Keratinocyte (primary cell): ENCODE measurements at places on chromosomes 1 and 21.

DNA sequence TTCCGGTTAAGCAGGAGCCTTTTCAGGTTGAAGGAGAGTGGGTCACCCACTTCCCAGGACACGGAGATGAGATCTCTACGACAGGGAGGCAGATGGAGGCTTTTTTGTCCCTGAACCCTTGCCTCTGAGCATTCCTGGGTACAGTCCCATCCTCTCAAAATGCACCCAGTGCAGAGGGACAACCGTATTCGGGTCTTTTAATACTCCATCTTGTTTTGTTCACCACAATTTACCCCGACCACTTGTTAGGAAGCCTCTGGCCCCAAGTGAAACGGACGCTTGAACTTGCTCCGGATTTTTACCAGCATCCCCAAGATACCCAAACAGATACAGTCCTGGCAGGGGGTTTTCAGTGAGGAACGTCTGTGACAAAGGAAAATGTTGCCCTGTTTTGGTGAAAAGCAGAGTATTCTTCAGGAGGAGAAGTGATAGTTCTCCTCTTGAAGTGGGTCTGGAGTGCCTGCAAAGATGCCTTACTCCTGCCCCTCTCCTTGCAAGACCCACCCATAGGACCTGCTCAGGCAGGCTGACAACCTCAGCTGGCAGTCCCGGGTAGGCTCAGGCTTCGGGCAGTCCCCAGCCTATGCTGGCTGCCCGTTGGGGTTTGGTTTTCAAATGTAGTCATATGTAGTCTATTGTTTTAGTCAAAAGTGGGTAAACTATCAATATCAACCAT is 669 bp upstream of the ARL8A start:
- DNase-seq = no peak

- peak; percentile 94 for DNase-seq
These were observed 25.9 kb downstream of the KCNC4 start for GRCh38 chr1:110235834-110236682.

- no peak for DNase-seq
These were observed 3.7 kb upstream of the TEKT2 start for GRCh38 chr1:36080236-36080635.

- no peak for DNase-seq
These were observed 25.6 kb downstream of the SLX9 start for GRCh38 chr21:44965251-44966022.

GRCh38 chr1:24952413-24952841 is 22.4 kb upstream of the RUNX3 start:
- peak; percentile 40 for DNase-seq

DNA sequence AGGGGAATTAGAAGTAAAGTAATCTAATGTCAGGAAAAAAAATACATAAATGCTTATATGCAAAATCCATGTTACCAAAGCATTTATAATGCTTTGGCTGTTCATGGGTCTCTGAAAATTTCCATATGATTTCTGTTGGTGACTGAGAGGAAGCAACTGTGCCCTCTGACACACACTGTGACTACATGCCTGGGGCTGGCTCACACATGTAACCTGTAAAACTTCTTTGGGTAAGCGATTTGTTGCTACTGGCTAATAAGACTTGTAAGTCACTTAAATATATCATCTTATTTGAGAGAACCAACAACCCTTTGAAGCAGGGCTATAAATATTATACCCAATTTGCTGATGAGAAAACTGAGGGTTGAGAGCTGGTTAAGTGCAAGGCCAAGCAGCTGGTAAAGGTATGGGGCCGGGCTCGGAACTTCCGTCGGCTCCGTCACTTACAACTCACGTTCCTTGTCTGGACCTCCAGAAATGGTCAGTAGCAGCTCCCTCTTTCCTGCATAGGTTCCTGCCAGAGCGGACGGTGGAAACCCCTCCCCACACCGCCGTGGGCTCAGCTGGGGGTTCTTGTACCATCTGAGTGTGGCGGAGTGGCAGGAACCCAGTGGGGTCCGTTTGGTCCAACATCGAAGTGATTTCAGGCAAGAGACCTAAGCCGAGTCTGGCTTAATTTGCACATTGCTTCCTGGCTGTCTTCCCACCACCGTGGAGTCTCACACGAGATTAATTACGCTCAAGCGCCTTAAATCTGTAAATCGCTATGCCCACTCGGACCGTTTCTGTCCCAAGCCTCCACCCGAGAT is 714 bp downstream of the DFFA start:
- DNase-seq = no peak

- DNase-seq = no peak
These were observed 48.8 kb downstream of the EDN2 start for GRCh38 chr1:41435570-41436178.

- no peak for DNase-seq
These were observed 223.0 kb downstream of the LTN1 start for GRCh38 chr21:28769683-28770082.

DNA sequence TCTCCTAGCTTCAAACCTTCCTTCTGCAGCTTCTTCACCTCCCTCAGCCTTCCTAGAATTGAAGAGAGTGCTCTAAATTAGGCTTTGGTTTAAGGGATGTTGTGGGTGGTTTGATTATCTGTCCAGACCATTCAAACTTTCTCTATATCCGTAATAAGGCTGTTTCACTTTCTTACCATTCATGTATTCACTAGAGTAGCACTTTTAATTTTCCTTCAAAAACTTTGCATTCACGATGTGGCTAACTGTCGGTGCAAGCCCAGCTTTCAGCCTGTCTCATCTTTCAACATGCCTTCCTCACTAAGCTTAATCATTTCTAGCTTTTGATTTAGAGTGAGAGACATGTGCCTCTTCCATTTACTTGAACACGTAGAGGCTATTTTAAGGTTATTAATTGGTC is 26.2 kb upstream of the DESI2 start:
- no peak for DNase-seq

- peak; percentile 78 for DNase-seq
These were observed 437.6 kb downstream of the PRDM2 start for GRCh38 chr1:14137411-14138134.

DNA sequence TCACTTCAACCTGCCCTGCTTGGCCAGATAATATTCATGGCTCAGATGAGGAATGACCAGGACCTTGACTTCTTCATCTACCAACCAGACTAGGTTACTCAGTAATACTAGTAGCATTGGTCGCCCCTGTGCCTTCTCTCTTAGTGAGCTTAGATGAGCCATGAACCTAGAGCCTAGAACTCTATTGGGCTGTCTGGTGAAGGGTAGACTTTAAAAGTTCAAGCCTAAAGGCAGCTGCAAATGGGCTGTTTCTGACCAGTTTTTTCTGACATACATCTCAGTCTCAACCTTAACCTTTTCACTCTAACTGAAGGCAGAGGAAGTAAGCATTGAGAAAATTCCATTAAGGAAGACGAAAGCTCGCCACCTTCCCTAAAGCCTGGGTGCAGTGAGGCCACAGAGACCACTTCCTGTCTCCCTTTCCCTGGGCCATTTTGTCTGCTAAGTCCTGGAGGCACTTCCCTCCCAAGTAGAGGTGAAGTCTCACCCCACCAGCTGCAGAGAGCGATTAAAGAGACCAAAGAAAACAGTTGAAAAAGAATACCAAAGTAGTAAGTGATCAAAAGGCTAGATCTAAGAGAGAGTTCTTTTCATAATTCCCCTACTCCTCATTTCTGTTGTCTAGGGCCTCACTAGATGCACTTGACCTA is 53.3 kb downstream of the MTR start:
- no peak for DNase-seq

DNA sequence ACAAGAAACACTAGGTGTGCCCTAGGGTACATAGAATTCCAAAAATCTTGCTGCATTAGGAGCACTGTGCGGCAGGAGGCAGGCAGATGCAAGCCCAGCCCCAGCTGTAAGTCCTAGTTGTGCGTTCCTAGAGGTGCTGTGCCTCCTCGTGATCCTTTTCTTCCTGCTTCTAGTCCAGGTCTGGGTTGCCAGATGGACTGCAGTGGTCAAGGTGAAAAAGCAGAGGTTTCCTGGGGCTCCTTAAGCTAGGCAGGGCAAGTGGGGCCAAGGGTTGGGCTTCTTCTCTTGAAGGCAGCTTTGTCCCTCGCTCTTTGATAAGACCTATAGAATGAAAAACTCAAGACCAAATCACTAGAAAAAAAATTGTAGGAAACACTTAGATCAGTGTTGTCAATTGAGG is 21.6 kb upstream of the SLC45A3 start:
- DNase-seq = no peak

DNA sequence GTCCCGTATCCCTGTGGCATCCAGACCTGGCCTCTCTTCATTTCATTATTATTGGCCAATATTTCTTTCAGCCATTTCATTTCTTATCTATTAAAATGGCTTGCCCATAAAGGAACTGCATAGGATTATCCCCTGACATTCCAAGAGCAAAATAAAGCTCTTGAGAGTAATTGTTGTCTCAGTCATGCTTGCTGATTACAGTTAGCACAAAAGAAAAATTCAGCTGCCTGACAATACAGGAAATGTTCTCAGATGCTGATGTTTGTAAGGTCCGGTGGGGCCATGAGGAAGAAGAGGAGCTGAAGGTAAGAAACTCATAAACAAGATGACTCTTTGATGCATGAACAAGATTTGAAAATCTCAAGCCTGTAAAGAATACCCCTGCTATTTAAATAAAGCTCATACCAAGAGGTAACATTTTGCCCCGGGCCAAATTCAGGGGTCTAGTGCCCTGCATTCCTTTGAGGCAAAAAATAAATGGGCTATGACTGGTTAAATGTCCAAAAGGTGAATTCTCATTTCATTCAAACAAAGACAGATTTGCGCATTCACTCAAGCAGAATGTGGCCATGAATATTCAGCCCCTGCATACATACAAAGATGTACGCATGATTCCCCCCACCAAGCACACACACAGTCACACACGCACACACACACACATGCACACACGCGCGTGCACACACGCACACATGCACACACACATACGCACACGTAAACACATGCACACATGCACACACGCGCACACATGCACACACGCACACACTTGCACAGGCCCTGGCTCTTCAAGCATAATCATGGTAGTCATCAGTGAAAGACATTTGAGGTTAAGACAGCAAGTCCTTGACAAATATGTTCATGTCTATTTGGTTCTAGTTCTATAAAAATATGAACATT is 44.8 kb downstream of the KCNJ15 start:
- no peak for DNase-seq

GRCh38 chr21:35232545-35233176 is 183.6 kb upstream of the RUNX1 start:
- no peak for DNase-seq

DNA sequence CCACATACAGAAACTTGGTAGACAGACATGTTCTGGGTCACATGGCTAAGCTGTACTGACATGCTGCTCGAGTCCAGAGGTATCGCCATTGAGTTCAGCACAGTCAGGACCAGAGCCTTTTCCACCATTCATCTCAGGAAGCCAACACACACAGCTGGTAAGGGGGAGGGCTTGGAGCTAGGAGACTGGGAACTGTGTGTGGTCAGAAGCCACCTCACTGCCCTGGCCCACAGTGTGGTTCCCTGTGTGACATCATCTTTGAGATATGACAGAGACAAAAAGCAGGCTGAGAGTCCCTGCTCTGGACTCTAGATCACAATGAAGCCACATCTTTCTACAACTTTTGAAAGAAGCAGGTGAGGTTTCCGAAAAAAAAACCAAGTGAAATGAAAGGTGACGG is 107.2 kb downstream of the SIM2 start:
- no peak for DNase-seq

DNA sequence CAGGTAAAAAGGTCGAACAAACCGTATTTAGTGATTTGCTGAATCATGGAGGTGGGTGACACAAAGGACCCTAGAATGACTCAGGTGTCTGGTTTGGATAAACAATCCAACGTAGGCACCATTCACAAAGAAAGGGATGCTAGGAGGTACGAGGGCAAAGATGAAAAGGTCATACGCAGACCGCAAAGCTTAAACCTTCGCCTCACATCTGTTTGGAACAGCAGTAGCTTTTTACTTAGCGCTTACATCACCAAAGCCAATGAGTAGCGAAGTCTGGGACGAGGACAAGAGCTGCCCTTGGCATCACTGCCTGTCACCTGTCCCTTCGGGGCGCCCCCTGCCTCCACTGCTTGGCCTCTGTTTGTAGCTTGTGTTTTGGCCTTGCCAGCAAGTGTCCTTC is 350.2 kb downstream of the SMYD3 start:
- DNase-seq = no peak

DNA sequence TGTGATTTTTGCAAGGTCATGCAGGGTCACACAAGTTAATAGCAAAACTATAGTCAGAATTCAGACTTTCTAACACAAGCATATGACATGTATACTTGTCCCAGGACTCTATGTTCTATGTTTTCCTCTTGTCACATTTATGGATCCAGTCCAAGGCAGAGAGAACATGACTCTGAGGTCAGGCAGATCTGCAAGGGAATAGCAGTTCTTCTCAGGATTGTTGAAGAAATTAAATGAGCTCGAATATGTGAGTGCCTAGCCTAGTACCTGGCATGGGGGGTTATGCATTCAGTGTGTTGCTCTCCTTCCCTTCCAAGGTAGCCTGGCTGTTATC is 9.5 kb upstream of the RPTN start:
- no peak for DNase-seq

DNA sequence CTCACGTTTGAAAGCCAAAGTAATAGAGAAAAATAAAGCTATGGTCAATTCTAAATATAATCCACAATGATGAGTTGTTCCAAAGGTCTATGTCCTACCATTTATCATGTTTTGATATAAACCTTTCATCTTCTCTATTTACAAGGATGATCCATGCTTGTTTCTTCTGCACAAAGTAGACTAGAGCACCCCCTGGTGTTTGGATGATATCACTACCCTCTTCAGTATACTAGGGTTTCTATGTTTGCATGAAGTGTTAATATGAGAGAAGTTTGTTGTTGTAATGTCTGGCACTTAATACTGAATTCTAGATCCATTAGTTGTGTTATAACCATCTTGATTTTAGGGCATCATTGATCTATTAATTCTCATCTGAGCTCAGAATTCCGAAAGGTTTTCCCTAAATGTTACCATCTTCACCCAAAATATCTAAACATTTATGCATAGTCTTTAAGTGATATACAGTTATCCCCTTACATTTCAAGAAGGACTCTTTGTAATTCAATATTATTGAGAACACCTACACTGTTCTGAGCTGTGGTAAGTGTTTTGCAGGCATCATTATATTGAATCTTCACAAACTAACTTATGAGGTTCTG is 21.1 kb downstream of the CLDN8 start:
- peak; percentile 42 for DNase-seq

DNA sequence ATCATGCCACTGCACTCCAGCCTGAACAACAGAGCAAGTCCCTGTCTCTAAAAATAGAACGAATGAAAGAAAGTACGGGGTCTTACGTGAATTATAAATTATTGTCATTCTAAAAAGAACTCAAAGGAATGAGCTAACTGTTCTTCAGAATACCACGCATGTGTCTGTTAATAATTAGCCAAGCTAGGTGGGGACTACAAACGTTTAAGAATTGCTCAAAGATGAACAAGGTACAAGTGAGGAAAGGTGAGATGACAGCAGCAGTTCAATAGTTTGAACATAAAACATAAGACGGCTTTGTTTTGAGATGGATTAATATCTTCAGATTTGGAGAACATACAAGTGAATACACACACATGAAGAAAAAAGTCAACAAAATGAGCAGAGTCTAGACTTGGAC is 79.6 kb downstream of the UBR4 start:
- no peak for DNase-seq

DNA sequence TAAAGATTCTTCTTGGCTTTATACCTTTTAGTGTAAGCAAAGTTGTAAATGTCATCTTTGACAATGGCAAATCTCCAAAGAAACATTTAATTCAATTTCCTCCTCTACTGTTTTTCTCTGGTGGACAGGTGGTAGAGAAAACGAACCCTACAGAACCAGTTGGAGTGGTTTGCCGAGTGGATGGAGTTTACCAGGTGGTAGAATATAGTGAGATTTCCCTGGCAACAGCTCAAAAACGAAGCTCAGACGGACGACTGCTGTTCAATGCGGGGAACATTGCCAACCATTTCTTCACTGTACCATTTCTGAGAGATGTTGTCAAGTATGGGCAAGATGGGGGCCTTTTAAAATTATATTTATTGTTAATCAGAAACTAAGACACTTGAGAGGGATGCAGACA is 25.8 kb downstream of the UAP1 start:
- no peak for DNase-seq
